ENCODE measurements at places on chromosomes 11 and 22. TPM values are rescaled to one million over a fixed set of nuclear protein-coding genes. Genes with fewer than 3 reads are reported as not detected.

SLC22A9 gene
- total RNA-seq = not detected

ANO5 gene
- total RNA-seq = not detected

MS4A15 gene
- total RNA-seq = not detected

OR4C16 gene
- not detected for total RNA-seq

ZNF280B gene
- total RNA-seq = 0.64 TPM

ELFN2 gene
- 0.68 TPM for total RNA-seq

SIRT3 gene
- total RNA-seq = 8.4 TPM

RFPL2 gene
- total RNA-seq = not detected

CRYAB gene
- 1.0 TPM for total RNA-seq

FXYD2 gene
- total RNA-seq = not detected

KLHDC7B gene
- 1.0 TPM for total RNA-seq

MYOD1 gene
- not detected for total RNA-seq

CHST1 gene
- total RNA-seq = 1.7 TPM

ZC3H12C gene
- total RNA-seq = 7.2 TPM

KRTAP5-9 gene
- not detected for total RNA-seq

ARHGAP42 gene
- total RNA-seq = 7.5 TPM

HEPHL1 gene
- total RNA-seq = 10.3 TPM

OR2AG2 gene
- total RNA-seq = under 0.01 TPM

LUZP2 gene
- 0.36 TPM for total RNA-seq

OR52N4 gene
- not detected for total RNA-seq

NLRP10 gene
- total RNA-seq = 6.8 TPM

PARVG gene
- total RNA-seq = not detected

Measured in nasal cavity respiratory epithelium epithelial cell of viscerocranial mucosa (primary cell).